ENCODE measurements at places on chromosomes 6 and 20.

- DNase-seq = no peak
These were observed 2.0 kb upstream of the PACSIN1 start for GRCh38 chr6:34463849-34464248.

- DNase-seq = peak; percentile 2
These were observed 659 bp downstream of the SLC35F1 start for GRCh38 chr6:117907601-117908245.

- no peak for DNase-seq
These were observed 46.9 kb downstream of the PCSK2 start for GRCh38 chr20:17273717-17274116.

GRCh38 chr6:75306064-75306463, 21.5 kb upstream of the TMEM30A start:
- DNase-seq = no peak

- DNase-seq = no peak
These were observed 13.5 kb upstream of the BAG2 start for GRCh38 chr6:57158658-57159057.

- DNase-seq = no peak
These were observed 35.4 kb downstream of the FNDC1 start for GRCh38 chr6:159204605-159205004.

DNA sequence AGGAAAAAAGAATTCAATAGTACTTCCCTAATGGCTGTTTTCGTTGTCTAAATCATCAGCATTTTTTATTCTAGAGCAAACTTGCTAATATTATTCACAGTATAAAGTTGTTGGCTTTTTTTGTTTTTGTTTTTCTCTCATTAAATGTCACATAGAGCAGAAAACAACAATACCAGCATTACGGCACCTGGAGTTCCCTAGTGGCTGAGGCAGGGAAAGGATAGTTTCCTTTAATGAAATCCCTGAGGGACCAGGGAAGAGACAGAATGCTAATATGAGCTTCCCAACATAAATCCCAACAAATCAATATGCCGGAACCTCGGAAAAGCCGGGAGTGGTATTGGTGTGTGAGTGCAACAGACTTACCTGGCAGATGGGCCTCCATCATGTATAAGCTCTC, 235.2 kb upstream of the ASCC3 start:
- no peak for DNase-seq

- no peak for DNase-seq
These were observed 26.1 kb downstream of the C6orf141 start for GRCh38 chr6:49576618-49577017.

DNA sequence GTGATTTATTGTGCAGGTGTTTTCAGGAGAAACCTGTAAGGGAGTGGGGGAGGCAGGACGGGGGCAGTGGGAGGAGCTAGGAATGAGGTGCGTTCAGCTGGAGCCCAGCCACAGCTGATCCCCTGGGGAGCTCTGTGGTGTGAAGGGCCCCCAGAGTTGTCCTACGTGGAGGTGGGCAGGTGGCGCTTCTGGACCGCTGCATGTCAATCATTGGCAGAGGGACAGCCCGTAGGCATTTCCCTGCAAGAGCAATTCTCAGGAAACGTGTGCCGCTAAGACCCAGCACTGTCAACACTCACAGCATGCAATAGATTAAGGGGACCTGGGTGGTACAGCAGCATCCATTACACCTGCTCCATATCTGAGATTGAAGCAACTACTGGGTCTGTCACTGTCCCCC, 88.0 kb downstream of the PRND start:
- no peak for DNase-seq

DNA sequence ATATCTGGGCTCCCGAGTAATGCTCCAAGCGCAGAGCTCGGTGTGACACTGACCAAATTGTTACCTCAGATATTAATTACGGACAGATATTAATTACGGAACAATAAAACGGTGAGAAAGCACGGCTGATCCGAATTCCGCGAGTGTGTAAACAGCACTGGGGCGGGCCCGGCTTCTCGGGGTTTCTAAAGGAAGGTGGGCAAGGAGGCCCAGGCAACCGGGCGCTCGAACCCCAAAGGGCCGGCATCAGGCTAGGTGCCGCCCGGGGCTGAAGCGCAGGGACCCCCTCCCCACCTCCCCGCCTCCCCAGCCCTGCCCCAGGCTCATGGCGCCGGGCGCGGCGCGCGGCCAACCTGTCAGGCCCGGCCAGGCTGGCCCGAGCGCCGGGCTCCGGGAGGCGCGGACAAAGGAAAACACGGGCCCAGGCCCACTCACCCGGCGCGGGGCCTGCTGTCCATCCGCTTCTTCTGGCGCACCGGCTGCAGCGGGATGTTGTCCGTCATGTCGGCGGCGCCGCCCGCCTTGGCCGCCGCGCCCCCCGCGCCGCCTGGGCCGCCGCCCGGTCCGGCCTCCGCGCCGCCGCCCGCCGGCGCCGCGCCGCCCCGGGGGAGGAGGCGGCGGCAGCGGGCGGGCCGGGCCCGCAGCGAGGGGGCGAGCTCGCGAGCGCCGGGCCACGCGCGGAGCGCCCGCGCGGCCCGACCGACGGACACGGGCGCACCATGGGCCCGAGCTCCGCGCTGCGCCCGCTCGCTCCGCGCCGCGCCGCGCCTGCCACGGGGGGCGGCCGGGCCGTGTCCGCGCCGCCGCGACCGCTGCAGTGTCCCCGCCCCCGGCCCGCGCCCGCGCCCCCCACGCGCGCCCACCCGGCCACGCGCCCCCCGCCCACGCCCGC, at the start of gene ATP9A:
ATP9A (minus strand) TSS at position 524 of the 892 bp plus-strand sequence; CDS start at position 503, 21 bp downstream.
- peak; percentile 42 for DNase-seq

DNA sequence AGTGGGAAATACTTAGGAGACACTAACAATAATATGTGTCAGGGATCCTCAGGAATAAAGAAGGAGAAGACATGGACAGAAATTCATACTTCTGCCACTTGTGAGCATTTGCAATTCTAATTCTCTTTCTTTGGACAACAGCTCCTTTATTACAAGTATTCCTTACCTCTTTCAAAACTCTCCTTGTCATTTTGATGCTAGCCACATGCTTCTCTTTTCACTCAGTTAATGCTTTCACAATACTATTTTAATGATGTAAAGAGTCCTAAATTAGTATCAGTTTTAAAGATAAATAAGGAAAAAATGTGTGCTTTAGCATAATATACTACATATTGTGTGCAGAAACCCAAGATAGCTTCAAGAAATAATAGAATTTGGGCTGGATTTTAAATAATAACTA, 62.5 kb downstream of the AHI1 start:
- DNase-seq = no peak

DNA sequence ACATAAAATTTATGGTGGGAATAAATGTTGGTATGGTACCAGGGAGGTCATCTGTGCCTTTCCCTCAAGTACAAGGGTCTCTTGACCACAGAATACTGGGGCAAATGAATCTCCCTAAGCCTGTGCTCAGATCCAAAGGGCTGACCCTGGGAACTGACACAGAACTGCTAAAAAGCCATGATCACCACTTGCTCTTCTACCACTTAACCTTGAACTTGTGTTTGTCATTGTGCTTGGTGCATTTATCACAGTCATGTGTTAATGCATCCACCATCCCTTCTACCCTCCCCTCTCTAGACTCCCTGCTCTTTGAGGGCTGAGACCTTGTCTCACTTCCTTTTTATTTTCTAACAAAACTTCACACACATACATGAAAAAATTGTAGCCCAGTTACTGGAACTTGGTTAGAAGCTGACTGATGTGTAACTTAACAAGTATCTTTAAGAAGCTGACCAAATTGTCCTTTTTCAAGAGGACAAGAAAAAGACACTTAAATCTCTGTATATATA, 46.1 kb upstream of the PBOV1 start:
- no peak for DNase-seq

DNA sequence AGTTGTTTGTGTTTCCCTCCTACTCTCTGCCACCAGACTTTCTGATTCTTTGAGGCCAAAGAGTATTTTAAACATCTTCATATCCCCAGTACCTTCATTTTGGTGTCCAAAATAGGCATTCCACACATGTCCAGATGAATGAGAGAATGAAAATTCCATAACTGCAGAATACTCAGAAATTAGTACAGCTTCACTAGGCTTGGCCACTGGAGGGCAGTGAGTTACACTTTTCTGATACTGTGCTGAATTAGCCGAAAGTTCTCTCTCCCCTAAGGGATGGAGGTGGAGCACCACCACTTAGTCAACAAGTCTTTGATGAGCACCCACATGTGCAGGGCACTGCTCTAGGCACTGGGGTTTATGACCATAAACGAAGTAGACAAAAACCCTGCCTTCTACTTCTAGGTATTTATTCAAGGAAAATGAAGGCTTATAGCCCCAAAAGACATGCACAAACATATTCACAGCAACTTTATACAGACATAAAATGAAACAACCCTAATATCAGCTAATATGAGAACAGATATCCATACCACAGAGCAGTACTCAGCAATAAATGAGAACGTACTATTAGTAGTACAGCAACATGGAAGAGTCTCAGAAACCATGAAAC, 46.1 kb upstream of the TMEM217 start:
- DNase-seq = no peak

GRCh38 chr20:43178080-43178479, 11.6 kb downstream of the PTPRT start:
- no peak for DNase-seq

- no peak for DNase-seq
These were observed 81.4 kb downstream of the CD164 start for GRCh38 chr6:109300874-109301273.

DNA sequence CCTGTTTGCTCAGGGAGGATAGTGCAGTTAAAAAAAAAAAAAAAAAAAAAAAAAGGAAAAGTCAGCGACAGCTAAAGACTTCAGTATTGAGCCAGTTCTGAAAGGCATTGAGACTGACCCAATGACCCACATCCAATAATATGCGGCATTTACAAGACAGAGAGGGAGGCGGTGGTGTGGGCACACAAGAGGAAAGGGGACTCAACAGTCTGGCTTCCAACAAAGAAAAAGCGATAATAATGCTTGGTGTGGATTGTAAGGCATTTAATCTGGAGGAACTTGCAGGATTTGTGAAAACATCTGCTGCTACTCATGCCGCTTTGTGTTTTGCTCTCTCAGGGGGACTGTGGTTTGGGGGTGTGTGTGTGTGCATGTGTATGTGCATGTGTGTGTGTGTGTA, 784.3 kb upstream of the CHD6 start:
- no peak for DNase-seq

Data from NCI-H1092 treated with DMSO at 0.1 percent for 48 hours (cell line).